NCI-H187 (cell line): ENCODE measurements at places on chromosomes 5 and 9.
A peak's percentile ranks its signal among the peaks of the same experiment; 100 is the strongest.

DNA sequence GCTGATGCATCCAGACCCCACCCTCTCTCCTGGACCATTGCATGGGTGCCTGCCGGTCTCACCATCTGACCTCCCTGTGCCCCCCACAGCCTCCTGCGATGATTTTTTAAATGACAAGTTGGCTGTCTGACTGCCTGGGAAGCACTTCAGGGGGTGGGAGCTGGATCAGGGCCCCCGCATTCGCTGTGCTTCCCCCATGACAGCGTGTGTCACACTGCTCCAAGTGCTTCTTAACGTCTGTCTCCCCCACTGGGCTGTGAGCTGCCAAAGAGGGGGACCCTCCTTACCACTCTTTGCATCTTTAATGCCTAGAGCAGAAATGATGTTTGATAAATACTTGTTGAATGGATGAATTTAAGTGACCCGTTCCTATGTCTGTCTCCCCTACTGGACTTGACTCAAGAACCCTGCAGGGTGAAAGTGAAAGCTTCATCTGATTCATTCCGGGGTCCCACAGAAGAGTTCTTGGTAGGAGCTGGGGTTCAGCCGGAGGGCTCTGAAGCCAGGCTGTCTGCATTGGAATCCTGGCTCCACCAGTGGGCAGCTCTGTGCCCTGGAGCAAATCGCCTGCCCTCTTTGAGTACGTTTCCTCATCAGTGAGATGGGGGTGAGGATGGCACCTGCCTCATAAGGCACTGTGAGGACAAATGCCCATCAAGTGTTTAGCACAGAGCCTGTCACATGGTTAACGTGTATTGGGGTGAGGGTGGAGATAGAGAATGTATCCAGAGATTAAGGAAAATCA is 7.6 kb upstream of the EGR1 start:
- no peak for DNase-seq

DNA sequence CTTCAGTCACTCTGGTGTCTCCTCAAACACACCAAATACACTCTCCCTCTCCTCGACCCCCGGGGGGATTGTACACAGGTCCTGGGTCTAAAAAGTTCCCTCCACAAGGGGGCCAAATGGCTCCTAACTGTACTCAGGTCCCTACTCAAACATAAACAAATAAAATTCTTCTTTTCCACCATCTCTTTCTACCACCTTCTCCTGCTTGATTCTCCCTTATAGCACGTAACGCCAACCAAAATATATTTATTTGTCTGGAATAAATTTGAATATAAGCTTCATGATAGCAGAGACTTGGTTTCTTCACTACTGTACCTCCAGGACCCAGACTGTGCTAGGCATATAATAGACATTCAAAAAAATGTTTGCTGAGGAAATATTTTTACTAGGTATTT is 21.4 kb downstream of the ZNF608 start:
- no peak for DNase-seq

GRCh38 chr9:90818279-90818678 is 16.7 kb downstream of the SYK start:
- no peak for DNase-seq

DNA sequence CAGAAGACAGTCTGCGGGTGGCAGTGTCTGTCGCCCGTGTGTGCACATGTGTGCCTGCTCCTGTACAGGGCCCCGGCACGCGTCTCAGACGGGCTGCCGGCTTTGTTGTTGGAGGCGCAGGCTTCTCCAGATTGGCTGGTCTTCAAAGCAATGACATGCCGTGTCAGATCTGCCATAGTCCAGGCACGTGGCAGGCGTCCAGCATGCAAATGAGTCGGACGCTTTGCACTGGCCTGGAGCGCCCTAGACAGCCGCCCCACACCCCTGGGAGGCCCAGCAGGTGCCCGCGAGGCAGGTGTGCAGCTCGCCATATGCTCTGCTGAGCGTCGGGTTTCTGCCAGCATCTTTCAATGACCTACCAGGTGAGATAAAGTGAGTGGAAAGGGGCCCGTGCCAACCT is 71.5 kb downstream of the GADD45G start:
- DNase-seq: peak; percentile 60

DNA sequence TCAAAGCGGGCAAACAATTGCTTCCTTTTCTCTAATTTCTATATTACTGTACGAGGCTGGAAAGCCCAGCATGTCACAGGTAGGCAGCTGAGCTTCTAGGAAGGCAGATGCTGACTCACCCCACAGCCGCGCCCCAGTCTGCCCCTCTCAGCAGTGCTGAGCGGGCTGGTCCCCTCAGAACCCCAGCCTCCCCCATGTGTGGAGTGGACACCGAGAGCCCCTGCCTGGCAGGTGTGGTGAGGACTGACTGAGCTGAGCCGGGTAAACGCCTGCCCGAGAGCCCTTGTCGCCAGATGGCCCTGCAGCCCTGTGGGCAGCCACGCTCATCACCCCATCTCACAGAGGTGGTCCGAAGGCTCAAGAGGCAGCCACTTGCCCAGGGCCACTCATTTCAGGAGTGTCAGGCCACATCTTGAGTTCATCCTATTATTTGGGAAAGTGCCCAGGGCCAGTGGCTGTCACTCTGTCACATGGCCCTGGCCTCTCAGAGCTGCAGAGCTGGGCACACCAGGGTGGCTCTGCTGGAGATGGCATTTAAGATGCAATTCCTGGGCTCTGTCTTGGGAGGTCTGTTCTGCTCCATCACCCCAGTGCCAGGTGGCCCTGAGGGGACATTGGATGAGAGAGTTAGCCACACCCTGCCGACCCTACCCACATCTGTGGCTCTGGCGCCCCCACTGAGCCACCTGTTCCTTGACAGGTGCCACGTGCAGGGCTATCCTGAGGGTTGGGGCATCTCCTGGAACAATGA is 12.4 kb downstream of the CARD19 start:
- no peak for DNase-seq

- DNase-seq: no peak
Measured at GRCh38 chr9:134962973-134963364, 45.3 kb upstream of the FCN1 start.

DNA sequence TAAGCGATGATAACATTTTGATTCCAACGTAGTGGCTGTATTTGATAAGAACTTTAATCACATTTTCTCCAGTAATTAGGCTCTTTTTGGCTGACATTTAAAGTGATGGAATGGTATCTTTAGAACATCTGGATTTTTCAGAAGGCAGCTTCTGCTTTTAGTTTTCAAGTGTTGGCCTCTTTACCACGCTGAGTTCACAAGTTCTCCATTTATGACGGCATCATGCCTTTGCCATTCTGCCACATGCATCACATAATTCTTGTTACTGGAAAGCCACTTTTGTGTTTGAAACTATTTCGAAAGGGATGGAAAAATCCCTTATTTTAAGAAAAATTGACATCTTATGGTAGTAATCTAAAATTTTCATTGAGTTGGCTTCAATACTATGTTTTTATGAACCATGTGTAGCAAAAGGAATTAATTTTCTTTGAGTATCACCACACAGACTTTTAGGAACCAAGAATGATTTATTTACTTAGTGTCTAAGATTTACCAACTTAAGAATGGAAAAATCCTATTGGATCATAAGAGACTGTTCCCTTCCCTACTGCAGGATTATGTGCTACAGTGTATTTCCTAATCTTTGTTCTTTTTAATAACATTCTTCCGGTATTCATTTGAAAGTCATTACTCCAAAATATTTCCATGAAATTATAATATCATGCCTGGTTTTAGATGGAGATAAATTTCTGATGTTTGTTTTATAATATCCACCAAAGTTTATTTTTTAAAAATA is 344.2 kb downstream of the ADGRV1 start:
- DNase-seq: no peak

DNA sequence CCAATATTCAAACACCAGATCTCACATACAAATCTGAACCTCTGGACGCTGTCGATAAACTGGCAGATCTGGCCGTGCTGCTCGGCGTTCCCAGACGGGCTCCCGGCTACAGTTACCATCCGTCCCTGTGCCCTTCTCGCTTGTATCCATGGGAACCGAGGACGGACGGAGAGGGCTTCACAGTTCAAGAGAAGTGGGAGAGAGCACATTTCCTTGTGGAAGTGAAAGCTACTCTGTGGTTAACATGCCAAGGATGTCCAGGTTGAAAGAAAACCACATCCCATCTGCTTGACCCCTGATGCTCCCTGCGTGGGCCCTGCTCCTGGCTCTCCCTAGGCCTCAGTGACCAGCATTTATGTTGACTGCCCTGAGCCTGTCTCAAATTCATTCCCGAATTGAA is 6.3 kb upstream of the DBN1 start:
- DNase-seq: no peak

DNA sequence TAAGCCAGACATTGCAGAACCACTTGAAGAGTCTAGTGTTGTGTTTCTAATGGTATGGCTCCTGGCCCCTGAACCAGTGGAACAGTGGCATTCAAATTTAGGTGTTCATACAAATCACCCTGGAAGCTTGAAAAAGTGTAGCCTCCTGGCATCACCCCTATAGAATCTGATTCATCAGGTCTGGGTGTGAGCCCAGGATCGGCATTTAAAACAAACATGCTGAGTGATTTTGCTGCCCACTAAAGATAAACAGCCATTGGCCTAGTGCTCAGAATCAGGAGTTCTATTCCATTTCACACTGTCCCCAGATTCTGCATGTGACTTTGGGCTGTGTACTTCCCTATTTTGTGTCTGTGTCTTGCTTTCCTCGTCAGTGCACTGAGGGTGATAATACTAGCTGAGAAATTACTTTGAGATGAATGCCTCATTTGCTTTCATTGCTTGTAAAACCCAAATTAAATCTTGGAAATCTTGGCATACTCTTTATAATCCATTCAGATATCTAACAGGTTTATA is 241.5 kb upstream of the CLINT1 start:
- no peak for DNase-seq

- DNase-seq: no peak
Measured at GRCh38 chr5:132059696-132060500, 557 bp upstream of the IL3 start.

GRCh38 chr5:35518104-35518503 is 99.6 kb upstream of the SPEF2 start:
- DNase-seq: no peak

DNA sequence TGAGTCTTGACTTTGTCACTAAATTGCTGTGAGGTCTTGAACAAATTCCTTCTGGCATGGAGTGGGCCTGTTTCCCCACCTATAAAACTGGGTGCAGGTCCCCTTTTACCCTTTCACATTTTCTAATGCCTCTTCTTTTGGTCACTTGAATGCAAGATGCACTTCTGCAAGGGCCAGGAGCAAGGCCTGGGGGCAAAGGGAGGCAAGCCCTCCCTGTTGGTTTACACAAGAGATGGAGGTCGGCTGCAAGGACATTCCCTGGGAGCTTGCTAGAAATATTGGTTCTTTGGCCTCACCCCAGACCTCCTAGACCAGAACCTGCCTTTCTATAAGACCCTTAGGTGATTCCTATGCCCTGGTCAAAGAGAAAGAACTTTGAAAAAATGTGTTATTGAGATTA is 5.8 kb downstream of the FOXE1 start:
- DNase-seq: no peak

DNA sequence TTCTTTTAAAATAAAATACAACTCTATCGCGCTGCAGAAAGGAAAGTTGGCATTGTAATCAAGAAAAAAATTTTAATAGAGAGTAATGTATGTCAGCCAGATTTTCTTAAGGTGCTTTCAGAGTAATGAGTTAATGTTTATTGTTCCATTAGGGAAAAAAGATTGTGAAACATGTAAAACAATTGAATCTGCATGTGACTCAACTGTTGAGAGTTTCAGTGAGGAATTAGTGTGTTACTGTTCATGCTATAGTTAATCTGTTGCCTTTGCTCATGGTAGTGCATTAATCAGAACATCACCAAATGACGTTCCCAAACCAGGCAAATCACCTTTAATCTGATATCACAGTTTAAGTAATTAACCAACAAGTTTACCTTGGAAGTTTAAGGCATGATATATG is 600.5 kb downstream of the NR2F1-AS1 start:
- no peak for DNase-seq

DNA sequence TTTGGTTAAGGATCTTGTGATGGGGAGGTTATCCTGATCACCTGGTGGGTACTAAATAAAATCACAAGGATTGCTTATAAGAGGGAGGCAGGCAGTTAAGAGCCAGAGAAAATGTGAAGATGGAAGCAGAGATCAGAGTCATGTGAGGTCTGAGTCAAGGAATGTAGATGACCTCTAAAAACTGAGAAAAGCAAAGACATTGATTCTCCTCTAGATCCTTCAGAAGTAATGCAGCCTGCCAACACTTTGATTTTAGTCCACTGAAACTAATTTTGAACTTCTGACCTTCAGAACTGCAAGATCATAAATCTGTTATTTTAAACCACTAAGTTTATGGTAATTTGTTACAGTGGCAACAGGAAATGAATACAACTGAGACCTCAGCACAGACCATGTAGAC is 499.0 kb downstream of the GADD45G start:
- no peak for DNase-seq

- DNase-seq: no peak
Measured at GRCh38 chr5:107766439-107766838, 95.7 kb upstream of the EFNA5 start.

- no peak for DNase-seq
Measured at GRCh38 chr9:92769990-92770359, 5.3 kb upstream of the BICD2 start.

- DNase-seq: no peak
Measured at GRCh38 chr5:109027983-109028607, 280.4 kb downstream of the FER start.

DNA sequence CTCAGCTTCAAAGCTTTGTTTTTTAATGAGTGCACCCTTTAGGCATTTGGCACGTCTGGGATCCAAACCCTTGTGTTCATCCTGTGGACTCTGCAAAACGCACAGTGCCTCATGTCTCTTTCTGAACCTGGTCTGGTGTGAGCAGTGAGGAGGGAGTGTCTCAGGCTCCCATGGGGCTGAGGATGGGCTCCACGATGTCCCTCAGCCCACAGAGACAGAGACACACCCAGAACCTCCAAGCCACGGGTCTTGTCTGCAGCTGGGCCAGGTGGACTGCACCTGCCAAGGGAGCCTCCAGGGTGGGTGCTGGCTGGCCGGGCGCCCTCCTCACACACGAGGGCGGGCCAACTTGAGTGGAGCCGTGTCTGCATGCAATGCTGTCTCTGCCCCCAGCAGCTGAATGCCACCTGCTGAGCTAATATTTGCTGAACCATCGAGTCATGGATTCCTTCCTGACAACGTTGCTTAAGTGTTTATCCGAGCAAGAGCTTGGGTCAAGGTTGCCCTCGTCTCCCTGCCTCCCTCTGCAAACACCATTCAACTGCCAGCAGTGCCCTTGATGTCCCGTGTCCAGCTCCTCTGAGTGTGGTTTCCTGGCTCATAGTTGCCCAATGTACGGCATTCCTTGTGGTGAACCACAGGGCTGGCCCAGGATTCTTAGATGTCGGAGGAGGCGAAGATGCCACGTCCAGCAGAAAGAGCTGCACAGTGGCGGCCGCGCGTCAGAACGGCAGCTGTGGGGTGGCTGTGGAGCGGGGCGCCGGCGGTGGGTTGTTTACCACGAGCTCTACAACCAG is 31.4 kb upstream of the LPCAT1 start:
- DNase-seq: peak; percentile 56
